ENCODE measurements at places on chromosomes 12 and 14.
A peak's percentile ranks its signal among the peaks of the same experiment; 100 is the strongest.

- peak; percentile 69 for DNase-seq
Measured at GRCh38 chr12:31732926-31733548, 4.2 kb upstream of the AMN1 start.

- DNase-seq, result no peak
Measured at GRCh38 chr12:105485321-105485910, 154.9 kb downstream of the C12orf75 start.

DNA sequence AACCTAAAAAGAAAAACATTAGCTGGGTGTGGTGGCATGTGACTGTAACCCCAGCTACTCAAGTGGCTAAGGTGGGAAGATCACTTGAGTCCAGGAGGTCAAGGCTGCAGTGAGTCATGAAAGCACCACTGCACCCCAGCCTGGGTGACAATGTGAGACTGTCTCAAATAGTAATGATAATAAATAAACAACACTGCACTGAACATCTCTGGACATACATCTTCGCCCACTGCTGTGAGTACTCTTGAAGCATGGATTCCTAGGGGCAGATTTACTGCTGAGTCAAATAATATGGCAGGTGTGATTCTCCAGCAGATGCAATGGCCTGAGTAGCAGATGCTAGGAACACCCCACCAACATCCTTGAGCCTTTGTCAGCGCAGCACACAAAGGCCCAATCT is 23.6 kb downstream of the ABCB9 start:
- DNase-seq, result no peak

DNA sequence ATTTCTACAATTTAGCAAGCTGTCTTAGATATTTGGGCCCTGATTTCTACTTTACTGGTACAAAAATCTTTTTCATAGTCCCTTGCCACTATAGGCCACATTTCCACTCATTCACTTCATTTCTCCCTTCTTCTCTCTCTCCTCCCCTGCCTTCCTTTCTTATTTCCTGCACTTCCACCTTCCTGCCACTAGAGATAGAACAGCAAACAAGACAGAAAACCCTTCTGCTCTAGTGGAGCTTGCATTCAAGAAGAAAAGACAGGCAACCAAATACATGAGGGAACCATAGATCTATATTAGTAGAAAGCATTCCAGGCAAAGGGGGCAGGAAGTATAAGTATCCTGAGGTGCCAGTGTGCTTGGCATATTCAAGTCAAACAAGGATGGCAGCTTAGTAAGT is 623.5 kb downstream of the FLRT2 start:
- no peak for DNase-seq

GRCh38 chr12:26725276-26725916 is 107.6 kb downstream of the ITPR2 start:
- no peak for DNase-seq

- no peak for DNase-seq
Measured at GRCh38 chr12:22855456-22855855, 230.5 kb downstream of the ETNK1 start.

GRCh38 chr12:93857279-93857938 is 180.2 kb downstream of the CRADD start:
- no peak for DNase-seq

GRCh38 chr14:31990183-31990857 is 86.8 kb upstream of the ARHGAP5 start:
- no peak for DNase-seq

GRCh38 chr12:30111719-30112118 is 328.0 kb upstream of the TMTC1 start:
- DNase-seq, result no peak

DNA sequence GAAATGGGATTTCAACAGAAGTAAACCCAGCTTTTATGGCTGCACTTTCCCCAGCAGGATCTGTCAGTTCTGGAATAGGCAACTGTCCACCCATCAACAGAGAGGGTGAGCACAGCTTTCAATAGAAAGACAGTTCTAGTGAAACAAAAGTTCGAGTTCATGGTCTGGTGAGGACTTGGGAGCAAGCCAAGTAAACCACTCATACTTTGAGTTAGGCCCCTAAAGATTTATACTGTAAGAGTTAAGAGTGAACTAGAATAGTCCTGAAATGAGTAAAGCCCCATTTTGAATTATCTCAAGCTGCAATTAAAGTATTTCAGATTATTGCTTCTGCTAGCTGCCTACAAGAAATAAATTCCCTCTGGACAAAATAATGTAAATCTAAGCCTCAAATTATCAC is 82.6 kb downstream of the METTL25 start:
- no peak for DNase-seq

Data from activated CD8-positive, alpha-beta memory T cell treated with anti-CD3 and anti-CD28 coated beads, Interleukin-2, amount 10 ng/mL, durations not matched to agents 7 days and 5 days (primary cell).